ENCODE measurements at places on chromosomes 7 and 10.

GRCh38 chr10:31268444-31269303 is 50.3 kb upstream of the ZEB1 start:
- ATAC-seq, result no peak

- no peak for ATAC-seq
Measured at GRCh38 chr10:122822973-122823690, 22.5 kb downstream of the CUZD1 start.

DNA sequence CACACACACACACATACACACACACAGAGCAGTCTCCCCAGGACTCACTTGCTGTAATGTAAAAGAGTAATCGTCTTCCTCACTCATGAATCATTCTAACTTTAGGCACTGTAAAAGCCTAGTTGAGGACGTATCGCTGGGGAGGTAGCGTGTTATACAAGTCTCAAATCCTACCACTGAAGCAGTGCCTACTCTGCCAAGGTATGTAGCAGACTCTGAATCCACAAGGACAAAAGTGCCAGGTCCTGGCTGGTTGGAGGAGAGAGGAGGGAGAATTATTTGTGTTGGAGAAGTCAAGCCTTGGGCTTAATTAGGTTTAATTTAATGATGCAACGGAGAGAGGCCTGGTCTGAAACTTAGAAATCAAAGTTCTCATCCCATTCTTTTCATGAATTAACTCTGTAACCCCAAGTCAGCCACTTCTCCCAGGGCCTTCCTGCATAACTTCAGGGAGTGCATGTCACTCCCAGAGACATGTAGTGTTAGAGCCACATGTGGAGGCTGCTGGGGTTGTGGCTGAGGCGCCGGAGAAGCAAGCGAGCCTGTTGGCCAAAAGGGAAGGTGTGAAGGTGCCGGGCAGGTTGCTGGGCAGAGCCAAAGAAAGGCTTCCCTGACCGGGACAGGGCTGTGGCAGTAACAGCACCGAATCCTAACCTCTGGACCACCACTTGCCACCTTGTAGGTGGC is 36.7 kb downstream of the NKX2-3 start:
- no peak for ATAC-seq

GRCh38 chr7:38220452-38220851 is 42.4 kb downstream of the STARD3NL start:
- no peak for ATAC-seq

- ATAC-seq, result no peak
Measured at GRCh38 chr7:136869001-136869961, 829 bp downstream of the CHRM2 start.

- no peak for ATAC-seq
Measured at GRCh38 chr7:66739953-66740301, 606 bp upstream of the RABGEF1 start.

DNA sequence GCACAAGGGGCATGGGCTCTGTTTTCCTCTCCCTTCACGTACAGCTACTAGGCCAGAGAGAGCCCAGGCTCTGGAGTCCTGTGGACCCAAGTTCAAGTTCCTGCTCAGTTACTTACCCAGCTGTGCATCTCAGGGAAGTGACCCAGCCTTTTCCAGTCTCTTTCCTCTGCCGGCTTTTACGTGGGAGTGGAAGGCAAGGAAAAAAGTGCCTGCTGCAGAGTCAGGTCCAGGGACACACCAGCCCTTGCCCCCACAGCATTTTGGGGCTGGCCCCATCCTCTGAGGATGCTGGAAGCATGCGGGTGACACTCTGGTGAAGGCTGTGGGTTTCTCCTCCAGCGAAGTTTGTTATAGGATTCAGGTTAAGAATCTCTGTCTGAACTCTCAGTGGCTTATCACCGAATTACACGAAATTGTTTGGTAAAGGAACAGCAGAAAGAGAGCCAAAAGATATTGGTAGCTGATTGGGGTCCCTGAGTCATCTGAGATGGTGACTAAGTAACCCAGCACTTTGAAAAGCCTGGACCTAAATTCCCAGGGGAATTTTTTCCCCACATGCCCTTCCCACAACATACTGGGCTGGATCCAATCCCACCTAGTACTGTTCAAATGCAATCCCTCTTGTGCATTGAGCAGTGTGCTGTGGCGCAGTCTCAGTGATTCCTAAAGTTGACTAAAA is 424.3 kb downstream of the RPS24 start:
- no peak for ATAC-seq

DNA sequence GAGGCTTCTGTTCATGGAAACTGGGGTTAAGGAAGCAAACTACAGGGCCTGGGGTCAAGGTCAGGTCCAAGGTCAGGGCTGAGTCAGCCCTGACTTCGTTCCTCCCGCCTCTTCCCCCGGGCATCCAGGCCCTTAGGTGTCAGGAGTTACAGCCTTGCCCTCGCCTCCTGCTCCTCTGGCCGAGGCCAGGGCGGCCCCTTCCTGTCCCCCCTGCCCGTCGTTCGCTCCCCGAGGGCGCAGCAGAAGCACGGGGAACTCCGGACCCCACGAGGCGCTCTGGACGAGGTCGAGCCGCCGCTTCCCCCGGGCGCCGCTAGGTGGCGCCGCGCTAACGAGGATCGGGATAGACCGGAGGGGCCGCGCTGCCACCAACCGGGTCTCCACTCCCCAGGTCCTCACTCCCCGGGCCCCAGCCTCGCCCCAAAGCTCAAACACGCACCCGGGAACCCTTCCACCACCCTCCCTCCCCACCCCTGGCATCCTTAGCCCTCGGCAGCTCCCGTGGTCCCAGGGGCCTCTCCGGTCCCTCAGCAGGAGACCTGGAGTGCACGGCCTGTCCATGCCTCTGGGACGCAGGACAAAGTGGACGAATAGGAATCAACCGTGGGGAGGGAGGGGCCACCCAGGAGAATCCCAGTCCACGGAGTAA is 59.2 kb upstream of the MYL10 start:
- ATAC-seq, result peak; percentile 73

DNA sequence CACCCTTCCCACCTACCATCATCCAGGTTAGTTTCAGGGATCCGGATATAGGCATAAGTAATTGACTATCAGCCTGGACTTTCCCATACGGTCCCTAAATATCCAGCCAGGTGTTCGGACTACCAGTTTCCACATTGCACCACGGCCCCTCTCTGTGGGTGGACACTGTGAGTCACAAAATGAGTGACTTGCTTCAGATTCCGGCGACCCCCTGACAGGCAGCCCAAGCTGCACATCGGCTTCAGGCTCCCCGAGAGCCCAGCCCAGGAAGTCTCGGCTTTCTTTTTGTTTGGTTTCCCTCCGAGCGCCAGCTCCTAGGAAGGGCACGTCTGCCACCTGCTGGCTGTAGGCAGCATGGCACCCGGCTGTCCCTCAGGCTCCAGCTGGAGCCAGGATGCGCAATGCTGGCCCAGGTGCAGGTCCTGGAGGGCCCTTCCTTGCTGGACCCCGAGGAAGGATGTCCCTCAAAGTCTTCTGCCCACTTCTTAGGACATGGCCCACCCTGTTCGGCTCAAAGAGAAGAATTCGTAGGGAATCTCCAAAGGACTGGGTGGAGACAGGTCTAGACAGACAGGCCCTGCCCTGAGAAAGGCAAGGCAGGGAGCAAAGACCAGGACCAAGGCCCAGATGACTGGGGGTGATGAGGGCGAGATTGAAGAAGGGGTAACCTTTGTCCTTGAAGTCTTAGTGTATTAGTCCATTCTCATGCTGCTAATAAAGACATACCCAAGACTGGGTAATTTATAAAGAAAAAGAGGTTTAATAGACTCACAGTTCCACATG is 10.6 kb downstream of the HABP2 start:
- ATAC-seq, result peak; percentile 90

DNA sequence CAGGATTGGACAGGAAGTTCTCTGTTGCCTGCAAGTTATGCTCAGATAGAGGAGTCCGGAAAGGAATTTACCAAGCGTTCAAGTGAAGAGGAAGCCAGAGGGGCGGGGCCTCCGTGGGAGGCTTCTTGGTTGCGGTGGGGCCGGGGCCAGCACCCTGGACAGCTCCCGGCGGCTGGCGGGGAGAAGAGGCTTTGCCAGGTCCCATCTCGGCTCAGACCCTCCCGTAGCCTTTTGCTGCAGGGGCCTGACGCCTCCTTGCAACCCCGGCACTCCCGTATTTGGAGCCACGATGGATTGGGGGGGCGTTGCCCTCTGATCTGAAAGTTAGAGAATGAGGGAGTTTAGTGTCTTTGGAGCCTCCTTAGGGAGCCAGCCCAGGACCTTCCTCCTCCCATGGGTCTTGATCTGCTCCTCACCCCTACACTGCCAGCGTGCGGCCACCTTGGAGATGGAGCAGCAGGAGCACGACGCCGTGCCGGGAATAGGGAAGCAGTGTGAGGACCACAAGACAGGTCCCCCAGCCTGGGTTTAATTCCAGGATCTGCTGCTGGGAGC is 3.1 kb upstream of the SLC18A3 start:
- ATAC-seq, result peak; percentile 60
